ENCODE measurements at places on chromosomes 6 and 20.

GRCh38 chr6:62013719-62014118, 272.3 kb downstream of the KHDRBS2 start:
- no peak for DNase-seq

DNA sequence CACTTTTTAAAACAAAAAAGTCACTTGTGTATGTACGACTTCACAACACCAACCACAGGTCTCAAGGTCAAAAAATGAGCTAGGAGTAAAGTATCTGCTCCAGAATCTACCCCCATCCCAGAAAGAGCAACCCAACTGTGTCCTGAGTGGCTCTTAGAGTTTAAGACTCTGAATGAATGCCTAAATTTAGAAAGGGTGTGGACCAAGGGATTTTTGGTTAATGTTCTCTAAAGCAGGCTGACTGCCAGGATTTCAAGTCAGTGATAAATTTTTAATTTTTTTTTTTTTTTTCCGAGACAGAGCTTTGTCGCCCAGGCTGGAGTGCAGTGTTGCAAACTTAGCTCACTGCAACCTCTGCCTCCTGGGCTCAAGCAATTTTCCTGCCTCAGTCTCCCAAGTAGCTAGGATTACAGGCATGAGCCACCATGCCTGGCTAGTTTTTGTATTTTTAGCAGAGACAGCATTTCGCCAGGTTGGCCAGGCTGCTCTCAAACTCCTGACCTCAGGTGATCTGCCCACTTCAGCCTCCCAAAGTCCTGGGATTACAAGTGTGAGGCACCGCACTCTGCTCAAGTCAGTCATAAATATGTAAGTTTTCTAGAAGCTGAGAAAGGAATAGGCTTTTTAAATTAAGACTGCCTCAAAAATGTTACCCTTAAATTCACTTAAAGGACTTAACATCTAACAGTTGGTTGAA, 20.2 kb downstream of the STAU1 start:
- peak; percentile 81 for DNase-seq

GRCh38 chr20:16760431-16761304, 12.5 kb downstream of the OTOR start:
- no peak for DNase-seq

DNA sequence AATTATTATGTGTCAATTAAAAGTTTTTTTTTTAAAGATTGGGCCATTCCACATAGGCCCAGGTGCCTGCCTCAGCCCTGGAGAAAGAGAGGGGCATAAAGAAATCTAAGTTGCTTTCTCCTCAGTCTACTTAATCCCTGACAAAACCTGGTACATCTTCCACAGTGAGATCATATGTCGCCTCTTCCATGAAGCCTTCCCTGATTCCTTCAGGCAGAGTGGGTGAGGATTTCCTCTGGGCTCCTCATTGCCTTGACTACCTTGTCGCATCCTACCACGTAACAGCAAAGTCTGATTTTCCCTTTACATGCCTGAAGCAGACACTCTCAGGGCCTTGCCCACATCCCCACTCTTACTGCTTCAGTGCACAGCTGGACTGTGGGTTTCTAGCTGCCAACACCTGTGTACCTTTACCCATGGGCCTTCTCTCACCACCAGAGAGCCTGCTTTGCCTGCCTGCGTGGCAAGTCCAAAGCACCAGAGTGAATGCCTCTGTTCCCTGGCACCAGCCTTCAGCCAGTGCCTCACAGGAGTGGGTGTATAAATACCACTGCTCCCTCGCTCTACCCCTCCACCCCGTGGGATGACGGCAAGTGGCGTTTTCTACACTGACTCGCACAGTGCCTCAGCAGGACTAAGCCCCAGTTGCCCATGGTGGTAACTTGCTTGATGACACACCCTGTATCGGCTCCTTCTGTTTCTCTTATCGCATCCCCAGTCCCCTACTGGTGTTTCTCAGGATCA, 68.0 kb downstream of the EYA2 start:
- no peak for DNase-seq

DNA sequence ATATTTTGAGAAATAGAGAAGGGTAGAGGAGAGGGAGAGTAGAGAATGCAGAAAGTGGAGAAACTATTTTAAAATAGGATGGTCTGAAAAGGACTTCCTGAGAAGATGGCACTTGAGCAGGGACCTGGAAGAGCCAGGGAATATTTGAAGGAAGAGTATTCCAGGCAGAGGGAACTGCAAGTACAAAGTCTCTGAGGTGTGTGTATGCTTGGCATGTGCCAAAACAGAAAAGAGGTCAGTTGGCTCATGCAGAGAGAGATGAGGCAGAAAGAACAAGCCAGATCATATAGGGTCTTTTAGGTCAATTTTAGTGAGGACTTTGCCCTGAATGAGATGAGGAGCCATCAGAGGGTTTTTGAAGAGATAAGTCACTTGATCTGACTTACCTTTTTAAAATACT, 145.9 kb downstream of the FLRT3 start:
- DNase-seq, result no peak

DNA sequence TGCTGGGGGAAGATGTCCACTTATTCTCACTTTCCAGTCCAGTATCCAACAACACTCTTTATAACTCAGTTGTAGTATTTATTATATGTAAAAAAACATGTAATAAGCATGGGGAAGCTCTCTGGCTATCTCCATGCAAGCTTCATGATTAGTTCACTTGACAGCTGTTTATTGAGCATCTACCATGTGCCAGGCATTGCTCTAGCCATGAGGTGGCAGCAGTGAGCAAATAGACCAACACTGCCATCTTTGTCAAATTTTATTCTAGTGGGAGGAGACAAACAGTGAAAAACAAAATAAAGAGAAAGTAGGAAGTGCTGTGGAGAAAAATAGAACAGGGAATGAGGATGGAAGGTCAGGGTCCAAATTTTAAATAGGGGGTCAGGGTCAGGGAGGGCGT, 131.8 kb downstream of the CFAP61 start:
- peak; percentile 1 for DNase-seq
